Stimulated activated CD8-positive, alpha-beta memory T cell treated with anti-CD3 and anti-CD28 coated beads, Interleukin-7, amount 100 ng/mL, for 24 hours (primary cell): ENCODE measurements at places on chromosomes 3 and 15.

GRCh38 chr3:11606865-11607440, 36.8 kb downstream of the VGLL4 start:
- DNase-seq, result no peak

GRCh38 chr3:146896711-146897110, 291.6 kb upstream of the PLSCR5 start:
- no peak for DNase-seq

GRCh38 chr15:68877626-68878025, 52.7 kb upstream of the SPESP1 start:
- no peak for DNase-seq

- no peak for DNase-seq
Measured at GRCh38 chr3:72255791-72256559, 471.0 kb upstream of the PROK2 start.

DNA sequence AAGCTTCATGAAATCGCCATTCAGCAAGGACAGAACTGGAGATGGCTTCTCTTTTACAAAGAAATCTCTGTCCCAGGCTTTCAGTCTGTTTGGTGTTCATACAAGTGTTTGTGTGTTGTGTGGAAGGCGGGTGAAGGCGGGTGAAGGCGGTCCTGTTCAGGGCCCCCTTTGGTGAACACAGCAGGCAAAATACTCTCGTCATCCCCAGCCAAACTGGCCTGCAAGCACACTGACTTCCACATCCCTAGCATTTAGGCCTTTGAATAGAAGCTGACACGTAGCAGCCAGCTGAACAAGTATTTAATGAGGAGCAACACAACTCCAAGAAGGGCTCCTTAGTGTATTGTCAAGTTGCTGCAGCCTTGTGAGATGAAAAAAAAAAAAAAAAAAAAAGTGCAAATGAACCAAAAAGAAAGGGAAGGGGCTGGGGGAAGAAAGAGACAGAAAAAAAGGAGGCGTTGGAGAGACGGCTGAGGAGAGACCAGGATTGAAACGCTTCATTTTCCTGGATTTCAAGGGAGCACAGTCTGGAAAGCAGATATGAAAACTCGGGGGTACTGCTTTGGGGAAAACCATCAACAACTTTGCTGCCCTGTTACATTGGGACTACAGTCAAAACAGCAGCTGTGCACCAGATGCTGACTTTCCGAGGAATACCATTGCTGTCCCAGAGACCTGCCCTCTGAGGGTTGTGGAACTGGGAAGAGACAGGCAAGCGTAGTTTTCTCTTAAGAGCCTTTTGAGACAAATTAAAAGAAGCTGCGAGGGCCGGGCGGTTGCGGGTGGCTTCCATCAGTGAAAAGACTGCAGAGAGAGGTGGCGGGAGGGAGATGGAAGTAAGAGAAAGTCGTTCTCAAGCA, 74.6 kb downstream of the TGFBR2 start:
- DNase-seq, result no peak

DNA sequence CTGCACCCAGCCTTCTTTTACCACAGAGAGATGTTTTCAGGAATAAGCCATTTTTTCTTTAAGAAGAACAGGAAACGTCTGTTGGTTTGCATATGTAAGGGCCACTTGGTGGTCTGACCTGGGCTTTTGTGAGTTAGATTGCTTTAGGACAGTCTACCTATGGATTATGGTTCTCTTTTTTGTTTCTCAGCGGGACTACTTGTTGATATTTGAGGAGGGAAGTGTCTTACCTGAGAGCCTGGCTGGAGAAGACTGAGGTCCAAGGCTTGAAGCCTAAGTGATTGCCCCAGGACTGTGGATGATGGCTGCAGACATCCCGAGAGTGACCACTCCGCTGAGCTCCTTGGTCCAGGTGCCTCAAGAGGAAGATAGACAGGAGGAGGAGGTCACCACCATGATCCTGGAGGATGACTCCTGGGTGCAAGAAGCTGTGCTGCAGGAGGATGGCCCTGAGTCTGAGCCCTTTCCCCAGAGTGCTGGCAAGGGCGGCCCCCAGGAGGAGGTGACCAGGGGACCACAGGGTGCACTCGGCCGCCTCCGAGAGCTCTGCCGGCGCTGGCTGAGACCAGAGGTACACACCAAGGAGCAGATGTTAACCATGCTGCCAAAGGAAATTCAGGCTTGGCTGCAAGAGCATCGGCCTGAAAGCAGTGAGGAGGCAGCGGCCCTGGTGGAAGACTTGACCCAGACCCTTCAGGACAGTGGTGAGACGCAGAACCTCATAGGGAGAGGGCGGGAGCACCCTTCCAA, 3.0 kb downstream of the ZSCAN2 start:
- DNase-seq, result no peak

- DNase-seq, result no peak
Measured at GRCh38 chr15:90780916-90781315, 63.8 kb downstream of the BLM start.

- DNase-seq, result no peak
Measured at GRCh38 chr3:194938845-194939531, 253.3 kb downstream of the FAM43A start.

- no peak for DNase-seq
Measured at GRCh38 chr3:57731311-57731710, 24.8 kb upstream of the SLMAP start.

DNA sequence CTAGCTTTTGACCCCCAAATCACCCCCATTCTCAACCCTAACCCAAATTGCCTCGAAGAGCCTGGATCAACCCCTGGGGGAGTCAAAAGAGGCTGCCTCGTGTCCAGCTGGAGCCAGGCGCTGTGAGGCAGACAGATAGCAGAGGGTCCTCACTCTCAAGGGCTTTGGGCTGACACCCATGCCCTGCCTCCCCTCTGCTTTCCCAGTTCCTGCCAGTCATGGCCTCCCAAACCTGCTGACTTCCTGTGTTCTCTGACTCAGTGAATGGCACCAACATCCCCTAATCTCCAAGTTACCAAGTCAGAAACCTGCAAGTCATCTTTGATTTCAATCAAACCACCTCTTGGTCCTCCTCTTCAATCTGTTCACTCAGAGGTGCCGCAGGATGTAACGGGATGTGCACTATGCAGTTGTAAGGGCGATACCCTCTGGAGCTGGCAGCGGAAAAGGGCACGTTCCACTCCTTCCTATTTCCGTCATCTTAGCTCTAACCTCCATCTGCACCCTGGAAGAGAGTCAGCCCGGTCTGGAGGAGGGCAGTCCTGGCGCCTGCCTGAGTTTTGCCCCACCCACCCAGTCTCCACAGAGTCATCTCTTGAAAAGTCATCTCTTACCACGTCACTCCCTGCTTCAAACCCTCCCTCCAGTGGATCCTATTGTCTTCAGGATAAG, 52.4 kb upstream of the FAM174B start:
- no peak for DNase-seq
